ENCODE measurements at places on chromosomes 3 and 15. TPM values are rescaled to one million over a fixed set of nuclear protein-coding genes. Genes with fewer than 3 reads are reported as not detected.

RHOV gene
- 2.1 TPM for total RNA-seq

DNA sequence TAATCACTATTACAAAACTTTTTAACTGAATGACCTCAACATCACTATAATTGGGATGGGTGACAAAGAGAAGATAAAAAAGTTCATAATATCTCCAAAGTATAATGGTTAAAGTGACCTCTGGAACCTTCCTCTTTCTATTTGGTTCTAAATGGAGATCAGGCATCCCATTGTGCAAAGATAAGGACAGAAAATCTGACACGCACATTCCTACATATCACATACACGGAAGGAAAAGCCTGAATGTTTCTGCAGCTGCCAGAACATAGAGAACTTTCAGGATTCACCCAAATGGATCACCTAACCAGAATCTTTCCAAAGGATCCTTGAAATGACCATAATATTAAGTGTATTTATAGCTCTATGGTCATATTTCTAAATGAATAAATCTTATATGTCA is 128.2 kb downstream of the TFDP2 start:
- DNase-seq = no peak

GRCh38 chr3:196638861-196639482 is 522 bp upstream of the NRROS start:
- no peak for DNase-seq

GRCh38 chr15:87477737-87478686 is 778.5 kb downstream of the NTRK3 start:
- DNase-seq = peak; percentile 65

DNA sequence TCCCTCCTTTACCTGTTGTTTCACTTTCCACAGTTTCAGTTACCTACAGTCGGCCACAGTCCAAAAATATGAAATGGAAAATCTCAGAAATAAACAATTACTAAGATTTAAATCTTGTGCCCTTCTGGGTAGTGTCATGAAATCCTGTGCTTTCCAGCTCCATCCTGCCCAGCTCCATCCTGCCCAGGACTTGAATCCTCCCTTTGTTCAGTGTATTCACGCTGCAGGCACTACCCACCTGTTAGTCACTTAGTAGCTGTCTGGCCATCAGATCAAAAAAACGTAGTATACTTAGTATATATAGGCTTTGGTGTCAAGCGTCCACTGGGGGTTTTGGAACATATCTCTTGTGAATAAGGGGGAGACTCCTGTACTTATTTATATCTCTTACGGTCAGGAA is 329.0 kb upstream of the SEMA6D start:
- no peak for DNase-seq

RFTN1 gene
- total RNA-seq = 82.5 TPM

DNA sequence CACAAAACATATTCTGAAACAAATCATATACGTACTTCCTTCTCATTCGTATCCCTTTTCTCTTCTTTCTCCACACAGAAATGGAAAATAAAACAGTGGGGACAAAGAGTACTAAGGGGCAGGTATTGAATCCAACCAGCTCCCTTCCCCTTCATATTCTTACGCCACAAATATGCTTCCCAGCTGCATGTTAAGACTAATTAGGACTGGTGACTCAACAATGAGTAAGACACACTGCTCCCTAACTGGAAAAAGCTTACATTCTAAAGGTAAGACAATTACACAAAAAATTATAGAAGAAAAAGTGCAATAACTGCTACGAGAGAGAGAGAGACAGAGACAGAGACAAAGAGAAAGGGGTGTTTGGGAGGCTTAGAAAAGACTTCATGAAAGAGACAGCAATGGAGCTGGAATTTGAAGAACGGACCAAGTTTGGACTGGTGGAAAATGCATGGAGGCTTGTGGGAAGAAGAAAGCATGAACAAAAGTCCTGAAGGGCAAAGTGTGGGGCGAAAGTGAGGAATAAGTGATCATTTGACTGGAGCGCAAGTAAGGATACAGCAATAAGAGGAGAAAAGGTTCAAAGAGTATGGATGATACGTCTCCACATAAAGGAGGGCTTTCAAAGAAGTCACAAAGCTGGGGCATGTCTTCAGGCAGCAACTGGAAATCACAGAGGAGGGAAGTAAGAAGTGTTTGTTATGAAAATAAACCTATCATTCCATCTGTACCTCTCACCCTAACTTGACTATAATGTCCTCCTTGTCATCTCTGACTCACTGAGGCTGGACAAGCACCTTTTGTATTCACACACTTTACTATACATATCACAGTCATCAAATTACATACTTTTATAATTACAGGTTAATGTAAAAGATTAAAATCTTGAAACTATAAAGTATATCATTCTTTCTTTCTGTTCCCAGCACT is 49.2 kb downstream of the RYK start:
- no peak for DNase-seq

DNA sequence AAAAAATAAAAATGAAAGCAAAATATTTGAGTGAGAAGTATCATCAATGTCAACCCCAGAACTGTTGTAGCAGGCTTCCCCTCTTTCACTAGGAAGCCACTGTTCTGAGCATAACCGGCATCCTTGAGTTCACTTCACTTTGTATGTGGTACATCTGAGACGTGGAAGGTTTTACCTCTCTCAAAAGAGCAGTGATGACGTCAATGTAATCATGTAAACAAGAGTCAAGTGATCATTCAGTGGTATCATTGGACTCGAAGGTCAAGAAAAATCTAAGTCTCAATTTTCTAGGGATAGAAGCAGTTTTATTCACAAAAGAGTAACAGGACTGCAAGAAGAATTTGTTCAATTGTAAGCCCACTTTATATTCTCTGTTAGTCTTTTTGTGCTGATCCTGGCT is 339.8 kb upstream of the THRB start:
- no peak for DNase-seq

GRCh38 chr3:18572809-18573208 is 147.7 kb upstream of the SATB1 start:
- no peak for DNase-seq

- DNase-seq = no peak
Measured at GRCh38 chr3:105304487-105304886, 62.2 kb upstream of the ALCAM start.

- no peak for DNase-seq
Measured at GRCh38 chr3:14137445-14137844, 12.6 kb downstream of the TMEM43 start.

DNA sequence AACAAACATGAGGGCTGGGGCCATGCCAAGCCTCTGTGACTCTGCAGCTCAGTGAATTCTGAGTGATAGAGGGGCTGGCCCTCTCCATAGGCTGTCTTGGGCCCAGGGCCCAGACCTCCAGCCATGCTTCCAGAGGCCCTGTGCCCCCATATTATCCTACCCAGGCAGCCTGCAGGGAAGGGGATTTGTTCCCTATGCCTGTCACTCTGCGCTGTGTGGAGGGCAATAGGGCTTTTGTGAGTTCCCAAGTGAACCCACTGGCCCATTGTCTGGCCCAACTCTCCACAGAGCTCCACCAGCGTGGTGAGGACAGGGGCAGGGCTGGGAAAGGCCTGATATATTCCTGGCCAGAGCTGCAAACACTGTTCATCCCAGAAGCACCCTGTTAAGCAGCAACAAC is 113.2 kb downstream of the EPHB1 start:
- peak; percentile 26 for DNase-seq

GRCh38 chr3:146390957-146391356 is 78.4 kb downstream of the PLSCR2 start:
- peak; percentile 98 for DNase-seq

RTP1 gene
- not detected for total RNA-seq

SLC30A4 gene
- total RNA-seq = 4.5 TPM

LNP1 gene
- 3.3 TPM for total RNA-seq

DNA sequence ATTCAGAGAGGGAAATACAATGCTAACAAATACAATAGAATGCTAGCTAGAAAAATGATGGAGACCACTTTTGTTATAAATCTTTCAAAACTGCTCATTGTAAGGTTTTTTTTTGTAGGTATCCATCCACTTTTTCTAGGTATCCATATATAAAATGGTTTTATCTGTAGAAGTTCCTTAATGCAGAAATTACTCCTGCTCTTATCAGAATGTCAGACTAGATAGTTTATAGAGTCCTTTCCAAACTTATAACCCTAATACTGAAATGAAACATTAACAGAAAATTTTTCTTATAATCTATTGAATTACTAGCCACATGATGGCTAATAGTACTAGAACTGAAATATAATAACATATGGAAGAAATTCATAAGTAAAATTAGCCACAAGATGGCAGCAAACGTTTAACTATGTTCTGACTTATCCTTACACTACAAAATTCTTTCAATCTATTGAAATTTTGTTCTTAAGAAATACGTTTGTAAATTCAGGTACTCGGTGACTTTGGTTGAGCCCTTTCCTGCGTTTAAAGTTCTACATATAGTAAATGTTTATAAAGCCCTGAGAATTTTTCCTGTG is 58.5 kb downstream of the ECT2 start:
- DNase-seq = peak; percentile 72

DNA sequence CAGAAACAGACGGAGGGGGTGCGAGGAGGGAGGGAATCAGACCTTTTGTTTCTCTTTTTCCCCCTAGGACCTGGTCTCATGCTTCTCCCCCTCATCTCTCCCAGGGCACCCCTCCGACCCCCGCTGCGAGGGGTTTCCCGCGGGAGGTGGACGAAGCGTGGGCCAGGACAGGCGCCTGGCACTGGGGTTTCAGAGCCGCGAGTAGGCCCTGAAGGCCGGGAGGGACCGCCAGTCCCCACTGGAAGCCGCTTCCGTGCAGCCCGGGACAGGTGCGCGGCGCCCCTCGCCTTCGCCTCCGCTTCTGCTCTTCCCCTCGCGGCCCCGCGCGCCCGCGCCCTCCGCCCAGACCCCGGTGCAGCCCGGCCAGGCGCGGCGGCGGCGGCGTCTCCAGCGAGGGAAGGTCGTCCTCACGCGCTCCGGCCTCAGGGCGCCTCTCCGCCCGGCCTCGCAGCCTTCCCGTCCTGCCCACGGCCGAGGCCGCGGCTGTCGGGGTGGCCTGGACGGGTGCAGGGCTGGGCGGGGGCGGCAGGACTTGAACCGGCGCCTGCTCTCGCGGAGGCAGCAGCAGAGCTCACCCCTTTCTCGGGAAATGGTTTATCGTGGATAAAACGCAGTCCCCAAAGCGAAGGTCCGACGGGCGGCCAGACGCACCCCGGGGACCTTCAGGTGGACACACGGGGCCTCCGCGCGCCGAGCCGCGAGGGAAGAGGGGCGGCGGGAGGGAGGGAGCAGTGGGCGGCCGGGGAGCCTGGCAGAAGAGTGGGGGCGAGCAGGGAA is 31.5 kb upstream of the ADAMTS17 start:
- peak; percentile 14 for DNase-seq

ACTL6A gene
- total RNA-seq = 35.5 TPM

DNA sequence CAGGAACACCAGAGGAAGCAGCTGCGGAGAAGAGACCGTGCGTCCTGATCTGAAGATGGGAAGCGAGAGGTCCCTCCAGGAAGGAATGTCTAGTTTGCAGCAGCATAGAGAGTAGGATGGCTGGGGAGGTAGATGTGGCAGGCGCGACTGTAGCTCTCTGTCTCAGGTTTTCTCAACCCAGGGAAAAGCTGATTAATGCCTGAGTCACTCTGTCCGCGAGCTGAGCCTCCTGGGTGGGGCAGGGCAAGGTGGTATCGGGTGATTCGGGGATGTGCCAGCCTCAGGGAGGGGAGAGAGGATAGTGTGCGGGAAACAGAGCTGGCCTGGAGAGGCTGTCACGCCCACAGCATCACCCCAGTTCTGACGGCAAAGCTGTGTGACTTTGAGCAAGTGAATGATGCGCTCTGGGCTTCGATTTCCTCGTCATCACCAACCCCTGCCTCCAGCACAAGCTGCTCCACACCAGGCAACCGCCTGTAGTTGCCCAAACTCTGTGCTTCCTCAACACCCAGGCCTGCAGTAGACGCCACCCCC is 28.4 kb downstream of the CPN2 start:
- no peak for DNase-seq

APEH gene
- total RNA-seq = 119 TPM

DNA sequence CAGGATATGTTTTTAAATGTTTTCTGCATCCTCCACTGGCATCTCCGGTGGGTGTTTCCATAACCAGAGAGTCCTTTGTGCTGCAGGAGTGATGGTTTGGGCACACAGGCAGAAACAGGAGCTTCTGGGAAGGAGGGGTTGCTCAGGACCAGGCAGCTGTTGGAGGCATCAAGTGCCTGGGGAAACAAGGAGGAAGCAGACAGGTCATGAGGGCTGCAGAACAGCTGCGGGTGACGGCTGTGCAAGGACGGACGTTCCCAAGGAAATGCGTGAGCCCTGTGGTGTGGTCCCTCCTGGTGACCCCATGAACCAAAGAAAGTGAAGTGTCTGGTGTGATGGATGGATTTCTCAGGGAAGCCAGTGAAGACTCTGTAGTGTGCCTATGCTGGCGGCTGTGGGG is 61.2 kb upstream of the TNFAIP8L3 start:
- no peak for DNase-seq

GRCh38 chr15:70222606-70223005 is 124.9 kb upstream of the TLE3 start:
- DNase-seq = no peak

TPRG1 gene
- total RNA-seq = 13.8 TPM

DNA sequence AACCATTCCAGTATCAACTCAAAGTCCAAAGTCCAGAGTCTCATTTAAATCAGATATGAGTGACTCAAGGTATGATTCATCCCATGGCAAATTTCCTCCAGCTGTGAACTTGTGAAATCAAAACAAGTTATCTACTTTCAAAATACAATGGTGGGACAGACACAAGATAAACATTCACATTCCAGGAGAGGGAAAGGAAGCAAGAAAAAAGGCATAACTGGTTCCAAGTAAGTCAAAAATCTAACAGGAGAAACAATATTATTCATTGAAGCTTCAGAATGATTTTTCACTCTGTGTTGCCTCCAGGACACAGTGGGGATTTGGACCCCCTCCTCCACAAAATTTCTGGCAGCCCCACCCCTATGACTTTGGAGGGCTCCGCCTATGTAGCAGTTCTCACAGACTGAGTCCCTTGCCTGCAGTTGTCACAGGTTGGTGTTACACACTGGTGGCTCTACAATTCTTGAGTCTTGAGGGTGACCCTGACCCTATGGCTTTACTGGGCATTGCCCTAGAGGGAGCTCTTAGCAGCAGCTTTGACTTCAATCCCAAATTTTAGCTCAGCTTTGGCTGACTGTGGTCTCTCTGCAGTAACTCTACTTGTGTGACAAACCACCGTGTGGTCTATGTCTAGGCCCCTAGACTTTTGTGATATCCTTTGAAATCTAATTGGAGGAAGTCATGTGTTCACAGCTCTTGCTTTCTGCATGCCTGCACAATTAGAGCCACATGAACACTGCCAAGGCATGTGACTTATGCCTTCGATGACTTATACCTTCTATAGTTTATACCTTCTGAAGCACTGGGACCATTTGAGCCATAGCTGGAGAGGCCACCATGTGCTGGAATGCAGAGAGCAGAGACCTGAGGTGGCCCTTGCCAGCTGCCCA is 644.2 kb downstream of the GRM7 start:
- no peak for DNase-seq

GRM2 gene
- 0.26 TPM for total RNA-seq

SCN5A gene
- total RNA-seq = 2.5 TPM

GRCh38 chr15:89874926-89875564 is 18.7 kb downstream of the AP3S2 start:
- DNase-seq = peak; percentile 76
